ENCODE measurements at places on chromosomes 1 and 21.

GRCh38 chr1:1250786-1251284, 4.3 kb upstream of the C1QTNF12 start:
- DNase-seq: no peak

DNA sequence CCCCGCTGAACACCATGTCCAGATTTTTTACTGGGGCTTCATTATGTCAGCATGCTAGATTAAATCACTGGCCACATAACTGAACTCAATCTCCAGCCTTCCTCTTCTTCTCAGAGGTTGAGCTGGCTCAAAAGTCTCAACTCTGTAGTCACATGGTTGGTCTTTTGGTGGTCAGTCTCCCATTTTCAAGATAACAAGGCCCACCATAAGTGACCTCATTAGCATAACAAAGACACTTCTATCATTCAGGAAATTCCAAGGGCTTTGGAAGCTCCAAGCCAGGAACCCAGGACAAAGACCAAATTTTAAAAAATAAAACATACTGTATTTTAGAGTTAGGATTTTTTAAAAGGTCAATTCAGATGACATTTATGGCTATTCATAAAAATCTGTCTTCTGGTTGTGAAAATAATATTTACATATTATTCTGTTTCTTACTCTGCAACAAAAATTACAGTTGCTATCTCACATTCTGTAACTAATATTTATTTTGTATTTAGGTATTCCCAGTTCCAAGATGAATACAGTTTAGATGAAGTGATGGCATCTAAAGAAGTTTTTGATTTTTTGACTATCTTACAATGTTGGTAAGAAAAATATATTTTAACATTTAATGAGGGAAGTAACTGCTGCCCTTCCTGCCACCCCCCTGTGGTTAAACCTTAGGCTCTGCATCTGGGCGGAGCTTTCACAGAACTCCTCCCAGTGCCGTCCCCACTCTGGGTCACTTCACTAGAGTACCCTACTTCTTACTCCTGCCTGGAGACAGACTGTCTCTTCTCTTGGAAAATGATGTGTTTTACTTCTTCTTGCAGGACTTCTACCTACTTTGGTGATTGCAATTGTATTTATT, 49.3 kb downstream of the SCP2 start:
- DNase-seq: no peak

DNA sequence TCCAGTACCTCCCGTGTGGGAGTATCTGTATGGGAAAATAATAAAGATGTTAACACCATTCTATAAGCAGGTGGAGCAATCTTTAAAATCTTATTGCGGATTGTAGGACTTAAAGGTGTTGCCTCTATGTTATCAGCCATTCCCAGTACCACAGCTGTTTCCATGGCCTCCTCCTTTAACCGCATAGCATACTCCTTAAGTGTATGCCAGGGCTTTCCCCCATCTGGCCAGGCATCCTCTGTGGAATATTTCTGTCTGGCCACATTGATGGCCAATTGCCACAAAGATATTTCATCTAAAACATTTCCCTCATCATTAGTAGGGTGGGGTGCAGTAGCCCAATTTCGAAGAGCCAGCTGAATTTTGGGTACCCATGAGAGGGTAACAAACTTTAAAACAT, 7.3 kb upstream of the STUM start:
- DNase-seq: no peak

DNA sequence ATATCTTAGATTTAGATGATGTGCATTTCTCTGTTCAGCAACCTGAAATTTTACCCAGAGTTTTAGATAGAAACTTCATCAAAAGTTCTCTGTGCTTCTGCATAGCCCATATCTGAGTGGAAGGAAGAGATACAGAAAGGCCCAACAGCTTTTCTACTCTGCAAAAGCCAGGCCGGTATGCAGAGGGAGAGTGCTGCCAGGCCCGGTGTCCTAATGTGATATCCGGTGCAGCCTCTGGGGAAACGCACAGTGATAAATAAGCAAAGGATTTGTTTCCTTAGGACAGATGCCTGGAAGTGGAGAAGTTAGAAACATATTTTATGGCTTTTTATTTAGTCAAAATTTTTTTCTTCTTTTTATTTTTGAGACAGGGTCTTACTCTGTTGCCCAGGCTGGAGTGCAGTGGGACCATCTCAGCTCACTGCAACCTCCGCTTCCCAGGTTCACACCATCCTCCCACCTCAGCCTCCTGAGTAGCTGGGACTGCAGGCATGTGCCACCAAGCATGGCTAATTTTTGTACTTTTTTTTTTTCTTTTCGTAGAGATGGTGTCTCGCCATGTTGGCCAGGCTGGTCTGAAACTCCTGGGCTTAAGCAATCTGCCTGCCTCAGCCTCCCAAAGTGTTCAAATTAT, 145.8 kb downstream of the PATJ start:
- DNase-seq: no peak

DNA sequence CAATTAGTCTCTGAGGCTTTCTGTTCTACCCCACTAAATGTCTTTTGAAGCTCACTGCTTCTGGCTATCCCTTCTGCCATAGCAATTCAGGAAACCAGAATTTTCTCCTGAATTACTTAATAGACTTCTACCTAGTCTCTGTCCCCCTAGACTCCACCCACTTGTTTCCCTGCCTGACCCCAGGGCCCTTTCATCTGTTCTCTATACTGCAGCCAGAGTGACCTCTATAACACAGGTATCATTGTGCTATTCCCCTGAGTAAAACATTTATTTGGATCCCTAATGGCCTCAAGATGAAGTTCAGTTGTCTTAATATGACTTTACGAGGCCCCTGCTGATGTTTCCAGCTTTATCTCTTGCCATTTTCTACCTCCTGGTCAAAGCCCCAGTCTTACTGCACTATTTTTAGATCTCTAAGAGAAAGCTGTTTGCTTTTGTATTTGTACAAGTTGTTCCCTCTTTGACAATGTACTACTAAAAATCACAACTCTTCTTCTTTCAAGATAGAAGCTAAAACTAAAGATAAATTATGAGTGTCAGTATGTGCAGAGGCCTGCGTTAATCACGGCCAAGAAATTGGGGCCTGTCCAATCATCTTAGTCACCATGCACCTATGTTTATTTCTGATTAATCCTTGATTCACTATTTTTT, 54.5 kb downstream of the ATP1B1 start:
- DNase-seq: no peak

- no peak for DNase-seq
Measured at GRCh38 chr1:2258996-2259395, 30.9 kb downstream of the SKI start.

- DNase-seq: no peak
Measured at GRCh38 chr1:213014642-213015041, 1.0 kb downstream of the ANGEL2 start.

GRCh38 chr1:234500269-234500668, 21.3 kb upstream of the TARBP1 start:
- DNase-seq: peak; percentile 15

- DNase-seq: no peak
Measured at GRCh38 chr21:35244514-35244913, 195.4 kb upstream of the RUNX1 start.

DNA sequence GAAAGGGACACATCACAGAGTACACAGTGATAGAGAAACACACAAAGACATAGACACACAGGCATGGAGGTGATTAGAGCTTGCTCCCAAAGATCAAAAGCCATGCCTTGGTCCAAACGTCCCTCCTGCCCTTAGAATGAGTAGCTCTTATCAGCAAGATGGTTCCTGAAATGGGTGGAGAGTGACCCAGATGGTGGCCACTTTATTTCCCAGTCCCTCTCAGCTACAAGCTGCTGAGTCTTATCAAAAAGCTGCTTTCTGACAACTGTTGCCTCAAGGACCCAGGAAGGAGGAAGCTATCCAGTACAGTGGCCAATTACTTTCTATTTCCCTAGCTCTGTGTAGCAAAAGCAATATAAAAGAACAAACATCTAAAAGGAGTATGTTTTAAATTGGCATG, 7.7 kb upstream of the CLCA1 start:
- no peak for DNase-seq

- no peak for DNase-seq
Measured at GRCh38 chr21:32226444-32226843, 52.4 kb downstream of the MIS18A start.

GRCh38 chr1:202987922-202988583, 19.1 kb upstream of the TMEM183A start:
- no peak for DNase-seq

- DNase-seq: no peak
Measured at GRCh38 chr1:169260478-169261151, 107.0 kb downstream of the NME7 start.

GRCh38 chr1:157025856-157026255, 19.7 kb downstream of the ARHGEF11 start:
- DNase-seq: no peak

- no peak for DNase-seq
Measured at GRCh38 chr1:160222546-160222945, 17.4 kb downstream of the PEA15 start.

- no peak for DNase-seq
Measured at GRCh38 chr1:190904091-190904695, 426.5 kb upstream of the BRINP3 start.

GRCh38 chr1:185733818-185734735, at the start of gene HMCN1:
Gene HMCN1 (plus strand): TSS chr1:185734391. CDS start chr1:185734780, 389 bp downstream.
- DNase-seq: no peak

DNA sequence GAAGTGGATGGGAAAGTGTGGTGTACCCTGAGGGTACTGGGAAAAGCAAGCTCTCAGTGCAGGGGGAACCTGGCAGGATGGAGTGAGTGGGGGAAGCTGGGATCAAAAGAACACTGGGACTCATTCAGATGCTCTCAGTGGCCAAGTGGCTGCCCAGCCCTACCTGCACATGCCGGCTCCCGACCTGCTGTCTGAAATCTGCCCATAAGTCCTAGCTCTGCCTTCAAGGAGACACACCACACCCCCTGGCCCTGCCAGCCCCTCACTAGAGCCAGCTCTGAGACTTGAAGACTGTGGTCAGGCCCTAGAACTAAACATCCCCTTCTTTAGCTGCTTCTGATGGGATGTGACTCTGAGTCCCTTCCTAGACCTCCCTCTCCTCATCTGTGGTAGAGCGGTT, 2.2 kb downstream of the TMEM54 start:
- no peak for DNase-seq

DNA sequence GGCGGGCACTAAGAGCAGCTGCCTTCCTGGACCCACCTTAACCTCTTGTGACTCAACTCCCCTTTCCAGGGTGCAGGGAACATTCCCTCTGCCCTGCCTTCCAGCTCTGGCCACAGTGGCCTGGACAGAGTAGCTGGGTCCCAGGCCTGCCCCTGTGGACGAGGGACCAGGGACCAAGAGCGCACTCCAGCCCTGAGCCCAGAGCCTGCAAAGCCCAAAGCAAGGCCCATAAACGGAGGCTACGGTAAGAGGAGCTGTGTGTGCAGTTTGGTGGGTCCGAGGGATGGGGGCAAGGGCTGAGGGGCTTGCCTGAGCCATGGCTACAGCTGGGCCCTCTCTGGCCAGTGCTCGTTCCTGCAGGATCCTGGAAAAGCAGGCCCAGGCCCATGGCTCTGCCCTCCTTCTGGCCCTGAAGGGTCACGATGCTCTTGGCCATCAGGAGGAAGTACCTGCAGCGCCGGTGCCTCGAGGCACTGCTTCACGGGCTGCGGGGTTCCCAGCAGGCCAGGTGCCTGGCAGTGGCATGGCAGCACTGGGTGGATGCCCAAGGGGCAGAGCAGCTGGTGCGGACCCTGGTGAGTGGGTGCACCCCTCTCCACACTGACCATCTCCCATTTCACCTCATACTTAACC, 17.8 kb downstream of the MTHFR start:
- no peak for DNase-seq

DNA sequence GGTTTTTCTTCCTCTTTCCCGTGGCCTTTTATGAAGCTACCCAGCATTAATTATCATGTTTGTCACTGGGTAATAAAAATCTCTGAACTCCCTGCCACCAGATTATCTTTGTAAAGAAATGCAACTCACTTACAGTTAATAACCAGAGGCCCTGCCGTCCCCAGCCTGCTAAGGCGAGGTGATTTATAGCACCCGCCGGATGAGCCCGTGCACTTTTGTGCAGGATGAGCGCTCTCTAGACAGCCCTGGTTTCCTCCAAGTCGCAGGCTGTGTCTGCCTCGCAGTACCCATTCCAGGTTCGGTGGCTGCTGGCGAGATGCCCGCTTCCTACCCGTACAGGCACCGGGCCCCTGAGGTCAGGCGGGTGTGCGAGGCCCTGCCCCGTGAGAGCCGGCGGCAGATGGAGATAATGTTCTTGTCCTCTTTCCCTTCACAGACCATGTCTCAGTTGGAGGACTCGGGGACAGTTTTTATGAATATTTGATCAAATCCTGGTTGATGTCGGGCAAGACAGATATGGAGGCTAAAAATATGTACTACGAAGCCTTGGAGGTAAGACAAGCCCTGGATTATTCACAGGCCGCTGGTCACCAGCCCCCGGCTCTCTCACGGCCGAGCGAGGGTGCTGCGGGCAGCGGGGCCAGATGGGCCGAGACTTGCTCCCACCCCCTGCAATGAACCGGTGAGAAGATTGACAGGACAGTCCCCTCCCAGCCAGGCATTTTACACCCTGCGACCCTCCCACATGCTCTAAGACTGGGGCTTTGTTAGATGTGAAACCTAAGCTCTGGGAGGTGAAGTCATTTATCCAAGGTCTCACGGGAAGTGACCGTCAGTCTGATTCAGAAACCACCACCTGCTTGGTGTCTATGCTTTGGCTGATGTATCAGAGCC, 28.5 kb upstream of the SELENON start:
- DNase-seq: peak; percentile 27

DNA sequence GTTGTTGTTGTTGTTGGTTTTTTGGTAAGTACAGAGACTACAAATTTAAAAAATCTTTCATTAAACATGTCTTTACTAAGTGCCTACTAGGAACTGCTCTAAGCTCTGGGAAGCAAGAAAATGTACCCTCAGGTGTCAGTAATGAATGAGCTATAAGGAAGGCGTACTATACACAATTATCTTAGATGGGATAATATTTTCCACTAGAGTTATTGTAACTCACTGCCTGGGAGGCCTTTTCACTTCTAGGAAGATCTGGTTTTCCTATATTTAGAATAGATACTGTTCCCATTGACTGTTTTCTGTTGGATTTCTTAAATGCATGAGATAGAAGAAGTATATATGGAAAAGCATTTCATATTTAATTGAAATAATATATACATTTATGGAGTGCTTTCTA, 19.6 kb downstream of the CLIC4 start:
- DNase-seq: no peak

DNA sequence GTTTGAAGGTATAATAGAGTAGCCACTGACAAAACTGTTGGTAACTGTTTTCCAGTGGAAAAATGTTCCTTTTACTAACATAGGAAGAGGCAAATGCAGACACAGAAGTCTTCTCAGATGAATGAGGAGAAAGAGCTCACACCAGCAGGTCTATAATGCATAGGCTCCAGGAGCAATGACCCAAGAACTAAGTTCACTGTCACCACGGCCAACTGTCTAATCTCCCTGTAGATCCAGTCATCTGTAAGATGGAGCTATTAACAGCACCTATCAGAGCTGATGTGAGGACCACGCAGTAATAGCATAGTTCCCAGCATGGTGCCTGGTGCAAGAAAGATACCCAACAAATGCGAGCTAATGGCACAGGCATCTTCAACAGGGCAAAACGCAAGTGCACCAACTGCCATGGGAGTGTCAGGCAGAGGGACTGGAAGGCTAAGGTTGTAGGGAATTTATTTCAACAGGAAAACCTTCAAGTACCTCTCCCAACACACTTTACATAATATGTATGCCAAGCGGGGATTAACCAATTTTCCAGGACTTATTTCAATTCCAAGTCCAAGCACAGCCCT, 12.9 kb downstream of the GNB1 start:
- DNase-seq: no peak

GRCh38 chr1:230820568-230820967, 47.8 kb downstream of the C1orf198 start:
- DNase-seq: no peak
